ENCODE measurements at places on chromosomes 16 and 17.

GRCh38 chr16:67116388-67117311 is 6.9 kb downstream of the PHAF1 start:
- H3K27ac ChIP-seq, result no peak overlapping the region
- H3K4me3 ChIP-seq, result no peak overlapping the region
- H3K27me3 ChIP-seq, result no peaks in the 10 kb centered on the region
- H3K4me1 ChIP-seq, result peaks cover 22% of the 10 kb centered on the region
- H3K36me3 ChIP-seq, result peaks cover 13% of the 10 kb centered on the region
- no peak for DNase-seq

- DNase-seq, result no peak
- H3K36me3 ChIP-seq, result no peaks in the 10 kb centered on the region
- H3K4me3 ChIP-seq, result no peak overlapping the region
- H3K4me1 ChIP-seq, result no peaks in the 10 kb centered on the region
Measured at GRCh38 chr16:55037966-55038365, 107.3 kb downstream of the IRX5 start.

DNA sequence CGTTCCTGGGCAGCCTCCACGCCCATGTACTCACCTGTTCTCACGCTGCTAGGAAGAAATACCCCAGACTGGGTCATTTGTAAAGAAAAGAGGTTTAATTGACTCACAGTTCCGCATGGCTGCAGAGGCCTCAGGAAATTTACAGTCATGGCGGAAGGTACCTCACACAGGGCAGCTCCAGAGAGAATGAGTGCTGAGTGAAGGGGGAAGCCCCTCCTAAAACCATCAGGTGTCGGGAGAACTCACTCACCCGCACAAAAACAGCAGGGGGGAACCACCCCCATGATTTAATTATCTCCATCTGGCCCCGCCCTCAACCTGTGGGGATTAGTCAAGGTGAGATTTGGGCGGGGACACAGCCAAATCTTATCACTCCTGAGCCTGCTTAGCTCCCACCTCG is 18.2 kb downstream of the RAB40C start:
- peaks cover 3% of the 10 kb centered on the region for H3K36me3 ChIP-seq
- H3K27ac ChIP-seq, result peak overlapping the region; percentile 25
- no peaks in the 10 kb centered on the region for H3K27me3 ChIP-seq
- DNase-seq, result peak; percentile 77

GRCh38 chr16:9099131-9099625 is 7.7 kb downstream of the HAPSTR1 start:
- no peaks in the 10 kb centered on the region for H3K27me3 ChIP-seq
- H3K36me3 ChIP-seq, result peaks cover 85% of the 10 kb centered on the region
- peak overlapping the region; percentile 58 for H3K4me3 ChIP-seq
- peak; percentile 55 for DNase-seq

DNA sequence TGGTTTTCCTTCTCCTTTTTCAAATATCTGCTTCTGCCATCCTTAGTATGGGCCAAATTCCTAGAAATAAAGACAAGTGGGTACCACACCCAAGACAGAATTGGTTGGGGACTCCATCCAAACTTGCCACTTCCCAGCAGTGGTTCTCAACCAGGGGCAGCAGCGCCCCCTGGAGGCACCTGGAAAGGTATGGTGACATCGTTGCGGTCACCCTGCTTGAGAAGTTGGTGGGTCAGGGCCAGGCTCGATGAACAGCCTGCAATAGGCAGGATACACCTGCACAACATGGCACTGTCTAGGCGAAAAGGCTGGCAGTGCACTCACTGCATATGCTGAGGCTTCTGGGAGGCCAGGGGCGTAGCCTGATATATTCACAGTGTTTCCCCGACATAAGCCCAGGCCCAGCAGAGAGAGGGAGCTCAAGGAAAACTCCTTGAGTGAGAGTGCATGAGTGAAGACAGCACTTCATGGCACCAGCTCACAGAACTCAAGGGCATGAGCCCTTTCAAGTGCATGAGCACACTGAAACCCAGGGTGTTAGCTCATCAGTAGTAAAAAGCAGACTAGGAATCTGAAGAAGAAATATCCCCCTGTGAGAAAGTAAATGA is 57.7 kb downstream of the CMC2 start:
- no peak overlapping the region for H3K4me3 ChIP-seq
- no peaks in the 10 kb centered on the region for H3K36me3 ChIP-seq
- DNase-seq, result peak; percentile 46
- H3K4me1 ChIP-seq, result peaks cover 10% of the 10 kb centered on the region

- no peak for DNase-seq
- H3K27ac ChIP-seq, result peak overlapping the region; percentile 25
- H3K4me1 ChIP-seq, result peaks cover 80% of the 10 kb centered on the region
- no peaks in the 10 kb centered on the region for H3K27me3 ChIP-seq
Measured at GRCh38 chr16:50761267-50761666, 19.4 kb downstream of the CYLD start.

GRCh38 chr17:57629470-57629869 is 115.6 kb downstream of the CCDC182 start:
- H3K4me1 ChIP-seq, result peaks cover 3% of the 10 kb centered on the region
- peaks cover 23% of the 10 kb centered on the region for H3K36me3 ChIP-seq
- no peaks in the 10 kb centered on the region for H3K27me3 ChIP-seq
- no peak for DNase-seq
- H3K27ac ChIP-seq, result no peak overlapping the region

DNA sequence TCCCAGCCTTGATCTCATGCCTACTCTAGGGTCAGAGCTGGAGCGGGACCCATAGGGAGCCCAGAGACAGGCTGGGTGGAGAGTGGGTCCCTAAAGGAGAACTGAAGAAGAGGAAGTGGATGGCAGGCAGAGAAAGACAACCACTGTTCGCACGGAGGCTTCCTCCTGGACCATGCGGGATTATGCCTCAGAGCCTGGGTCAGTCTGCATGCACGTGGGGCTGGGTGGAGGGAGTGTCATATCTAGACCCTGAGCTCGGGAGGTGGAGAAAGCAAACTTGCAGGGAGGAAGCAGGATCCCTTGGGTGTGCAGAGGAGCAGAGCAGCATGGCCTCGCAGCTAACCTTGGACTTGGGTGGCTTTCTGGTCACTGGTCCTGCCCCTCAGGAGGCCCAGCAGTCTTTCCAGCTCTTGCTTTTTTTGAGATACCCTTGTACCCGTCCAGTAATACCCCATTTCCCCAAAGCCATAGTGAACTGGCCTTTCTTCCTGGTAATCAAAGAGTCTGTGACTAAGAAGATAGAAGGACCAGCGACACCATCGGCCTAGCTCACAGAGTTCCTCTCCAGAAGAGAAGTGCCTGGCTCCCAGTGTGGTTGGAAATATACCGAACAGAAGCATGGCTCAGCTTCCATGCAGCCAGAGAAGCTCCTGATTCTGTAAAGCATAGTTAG is 344.2 kb downstream of the CPPED1 start:
- H3K27ac ChIP-seq, result peak overlapping the region; percentile 65
- H3K36me3 ChIP-seq, result no peaks in the 10 kb centered on the region
- DNase-seq, result no peak
- peak overlapping the region; percentile 6 for H3K4me3 ChIP-seq
- H3K27me3 ChIP-seq, result no peaks in the 10 kb centered on the region
- H3K4me1 ChIP-seq, result peaks cover 21% of the 10 kb centered on the region

DNA sequence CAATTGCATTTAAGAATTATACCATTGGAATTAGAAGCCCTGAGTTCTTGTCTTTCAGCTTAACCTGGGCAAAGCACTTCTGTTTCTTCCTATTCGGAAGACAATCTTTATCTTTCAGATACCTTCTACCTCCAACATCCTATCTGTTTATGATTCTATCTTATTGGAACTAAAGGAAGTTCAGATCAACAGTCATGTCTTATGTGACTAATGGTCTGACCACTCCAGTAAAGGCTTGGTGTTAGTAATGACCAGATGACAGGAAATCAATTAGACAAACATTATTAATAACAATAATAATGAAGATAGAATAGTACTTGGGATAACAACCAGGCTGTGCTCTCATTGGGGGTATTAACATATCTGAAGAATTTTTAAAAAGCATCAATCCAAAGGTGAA is 11.3 kb downstream of the HS3ST3A1 start:
- H3K36me3 ChIP-seq, result no peaks in the 10 kb centered on the region
- H3K27me3 ChIP-seq, result peaks cover 4% of the 10 kb centered on the region
- H3K27ac ChIP-seq, result no peak overlapping the region

GRCh38 chr17:48330421-48330820 is 99.6 kb downstream of the SKAP1 start:
- H3K27ac ChIP-seq, result no peak overlapping the region
- no peak for DNase-seq
- H3K4me1 ChIP-seq, result peaks cover 20% of the 10 kb centered on the region
- H3K27me3 ChIP-seq, result no peaks in the 10 kb centered on the region

DNA sequence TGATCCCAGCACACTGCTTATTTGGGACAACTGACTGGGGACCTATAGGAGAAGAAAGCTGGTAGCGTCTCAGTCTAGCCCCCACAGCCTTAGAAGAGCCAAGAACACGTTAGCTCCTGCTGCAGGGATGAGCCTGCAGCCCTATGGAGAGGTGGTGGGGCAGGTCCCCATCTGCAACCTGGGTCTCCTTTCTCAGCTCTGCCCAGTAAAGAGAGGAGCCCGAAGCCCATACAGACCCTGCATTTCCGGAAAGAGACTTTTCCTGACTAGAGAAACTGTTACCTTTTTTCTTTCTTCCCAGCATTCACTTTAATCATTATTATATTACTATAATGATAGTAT is 788 bp downstream of the METTL22 start:
- H3K4me1 ChIP-seq, result peaks cover 28% of the 10 kb centered on the region
- peaks cover 3% of the 10 kb centered on the region for H3K27me3 ChIP-seq
- DNase-seq, result peak; percentile 6
- H3K27ac ChIP-seq, result peak overlapping the region; percentile 92
- peaks cover 16% of the 10 kb centered on the region for H3K36me3 ChIP-seq

GRCh38 chr17:64107500-64108236 is 22.3 kb downstream of the ERN1 start:
- no peak for DNase-seq
- peaks cover 3% of the 10 kb centered on the region for H3K36me3 ChIP-seq
- H3K4me3 ChIP-seq, result no peak overlapping the region

- no peak for DNase-seq
- peaks cover 1% of the 10 kb centered on the region for H3K36me3 ChIP-seq
- H3K4me3 ChIP-seq, result no peak overlapping the region
- H3K27ac ChIP-seq, result no peak overlapping the region
- no peaks in the 10 kb centered on the region for H3K27me3 ChIP-seq
Measured at GRCh38 chr17:49333804-49334203, 28.2 kb downstream of the ZNF652 start.

GRCh38 chr16:73056921-73057290 is 9.0 kb upstream of the ZFHX3 start:
- no peak for DNase-seq
- H3K4me1 ChIP-seq, result peaks cover 8% of the 10 kb centered on the region
- peak overlapping the region; percentile 75 for H3K4me3 ChIP-seq
- no peak overlapping the region for H3K27ac ChIP-seq
- peaks cover 59% of the 10 kb centered on the region for H3K27me3 ChIP-seq

GRCh38 chr16:31364421-31364820 is 9.4 kb downstream of the ITGAX start:
- no peak overlapping the region for H3K4me3 ChIP-seq
- no peak for DNase-seq
- H3K36me3 ChIP-seq, result no peaks in the 10 kb centered on the region
- no peaks in the 10 kb centered on the region for H3K27me3 ChIP-seq
- H3K27ac ChIP-seq, result no peak overlapping the region

- H3K4me1 ChIP-seq, result no peaks in the 10 kb centered on the region
- no peak for DNase-seq
Measured at GRCh38 chr16:55376567-55377167, 52.7 kb downstream of the IRX6 start.

GRCh38 chr16:25041471-25041870 is 26.3 kb upstream of the ARHGAP17 start:
- no peaks in the 10 kb centered on the region for H3K27me3 ChIP-seq
- H3K36me3 ChIP-seq, result no peaks in the 10 kb centered on the region
- no peak for DNase-seq
- no peak overlapping the region for H3K27ac ChIP-seq
- H3K4me1 ChIP-seq, result peaks cover 16% of the 10 kb centered on the region

- peaks cover 3% of the 10 kb centered on the region for H3K36me3 ChIP-seq
- DNase-seq, result no peak
- H3K4me3 ChIP-seq, result no peak overlapping the region
- no peak overlapping the region for H3K27ac ChIP-seq
Measured at GRCh38 chr17:78650093-78650715, 73.0 kb upstream of the DNAH17 start.

DNA sequence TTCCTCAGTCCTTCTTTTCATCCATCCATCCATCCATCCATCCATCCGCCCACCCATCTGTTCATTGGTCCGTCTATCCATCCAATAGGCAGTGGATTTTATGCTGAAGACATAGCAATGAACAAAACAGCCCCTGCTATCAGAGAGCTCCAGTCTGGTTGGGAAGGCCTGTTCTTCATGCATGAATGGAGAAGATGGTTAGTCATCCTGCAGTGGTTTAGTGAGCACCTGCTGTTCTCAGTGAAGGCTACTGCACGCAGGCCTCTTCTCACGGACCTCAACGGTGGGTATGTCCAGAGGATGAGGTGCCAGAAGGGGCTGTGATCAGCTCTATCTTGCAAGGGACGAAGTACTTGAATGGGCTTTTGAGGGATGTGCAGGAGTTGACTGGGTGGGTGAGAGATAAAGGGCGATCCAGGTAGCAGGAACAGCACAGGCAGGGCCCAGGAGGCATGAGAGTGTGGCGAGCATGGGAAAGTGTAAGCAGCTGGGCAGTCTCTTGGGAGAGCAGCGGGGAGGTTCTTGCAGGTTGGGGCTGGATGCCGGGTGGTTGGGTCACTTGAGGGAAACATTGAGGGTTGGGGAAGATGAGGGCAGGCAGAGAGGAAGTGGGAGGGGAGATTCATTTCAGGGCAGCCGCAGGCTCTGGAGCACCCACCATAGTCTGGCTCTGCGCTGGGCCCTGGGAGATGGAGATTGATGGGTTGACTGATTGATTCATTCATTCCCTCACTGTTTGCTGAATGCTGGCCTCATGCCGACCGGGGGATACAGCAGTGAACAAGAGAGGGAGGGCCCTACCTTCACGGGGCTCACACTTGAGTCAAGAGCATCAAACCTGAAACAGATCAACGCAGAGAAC is 115.0 kb upstream of the CIBAR2 start:
- H3K27ac ChIP-seq, result no peak overlapping the region
- H3K27me3 ChIP-seq, result no peaks in the 10 kb centered on the region
- H3K36me3 ChIP-seq, result no peaks in the 10 kb centered on the region
- DNase-seq, result no peak
- H3K4me1 ChIP-seq, result no peaks in the 10 kb centered on the region

GRCh38 chr17:69300222-69300621 is 26.7 kb downstream of the ABCA5 start:
- peaks cover 22% of the 10 kb centered on the region for H3K36me3 ChIP-seq
- no peaks in the 10 kb centered on the region for H3K27me3 ChIP-seq
- no peak overlapping the region for H3K27ac ChIP-seq
- H3K4me3 ChIP-seq, result no peak overlapping the region

DNA sequence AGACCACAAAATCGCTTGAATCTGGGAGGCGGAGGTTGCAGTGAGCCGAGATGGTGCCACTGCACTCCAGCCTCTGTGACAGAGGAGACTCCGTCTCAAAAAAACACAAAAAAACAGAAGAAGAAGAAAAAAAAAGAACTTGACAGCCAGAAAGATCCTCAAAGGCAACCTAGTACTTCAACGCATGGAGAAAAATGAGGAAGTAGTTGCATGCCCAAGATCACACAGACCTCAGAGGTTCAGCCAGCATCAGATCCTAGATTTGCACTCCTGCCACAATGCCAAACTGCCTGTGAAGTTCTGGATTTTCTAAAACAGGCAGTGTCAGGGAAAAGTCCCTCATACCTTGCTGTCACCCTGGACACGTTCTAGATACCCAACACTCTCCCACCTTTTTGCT is 1.5 kb downstream of the ATPAF2 start:
- no peaks in the 10 kb centered on the region for H3K27me3 ChIP-seq
- H3K4me3 ChIP-seq, result peak overlapping the region; percentile 95
- H3K27ac ChIP-seq, result peak overlapping the region; percentile 96
- DNase-seq, result no peak
- peaks cover 3% of the 10 kb centered on the region for H3K36me3 ChIP-seq
- peaks cover 53% of the 10 kb centered on the region for H3K4me1 ChIP-seq

GRCh38 chr16:1991135-1991551 is 1.4 kb downstream of the SYNGR3 start:
- peaks cover 14% of the 10 kb centered on the region for H3K4me1 ChIP-seq
- H3K27me3 ChIP-seq, result peaks cover 18% of the 10 kb centered on the region
- H3K4me3 ChIP-seq, result peak overlapping the region; percentile 71
- DNase-seq, result peak; percentile 87
- H3K27ac ChIP-seq, result peak overlapping the region; percentile 76

All from activated CD8-positive, alpha-beta T cell treated with anti-CD3 and anti-CD28 coated beads for 36 hours (primary cell).